Liver (tissue), 10 donors: ENCODE measurements at places on chromosomes 6 and 20.

DNA sequence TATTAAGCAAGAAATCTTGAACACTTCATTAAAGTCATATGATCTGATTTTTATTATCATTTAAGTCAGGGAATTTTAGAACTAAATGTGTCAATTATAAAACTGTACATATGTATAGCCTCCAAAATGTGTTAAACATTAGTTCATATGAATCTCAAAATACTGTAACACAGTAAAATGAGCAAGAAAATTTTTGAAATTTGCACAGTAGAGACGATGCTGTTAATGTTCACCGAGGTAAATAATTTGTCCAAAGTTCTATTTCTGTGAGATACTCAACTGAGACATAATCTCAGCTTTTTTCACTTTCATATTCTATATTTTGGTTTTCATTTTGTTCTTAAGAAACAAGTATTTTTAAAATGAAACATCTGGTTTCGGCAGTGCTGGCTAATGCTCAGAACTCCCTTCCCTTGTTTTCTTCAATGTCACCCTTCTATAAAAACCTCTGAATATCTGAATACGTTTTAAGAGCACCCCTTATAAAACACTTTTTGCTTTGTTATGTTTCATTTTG, 353.1 kb downstream of the LAMA2 start:
- DNase-seq: no peak

GRCh38 chr20:48962976-48963771, 41.7 kb downstream of the ARFGEF2 start:
- DNase-seq: no peak

- DNase-seq: no peak
Measured at GRCh38 chr20:24769878-24770627, 179.0 kb upstream of the CST7 start.

DNA sequence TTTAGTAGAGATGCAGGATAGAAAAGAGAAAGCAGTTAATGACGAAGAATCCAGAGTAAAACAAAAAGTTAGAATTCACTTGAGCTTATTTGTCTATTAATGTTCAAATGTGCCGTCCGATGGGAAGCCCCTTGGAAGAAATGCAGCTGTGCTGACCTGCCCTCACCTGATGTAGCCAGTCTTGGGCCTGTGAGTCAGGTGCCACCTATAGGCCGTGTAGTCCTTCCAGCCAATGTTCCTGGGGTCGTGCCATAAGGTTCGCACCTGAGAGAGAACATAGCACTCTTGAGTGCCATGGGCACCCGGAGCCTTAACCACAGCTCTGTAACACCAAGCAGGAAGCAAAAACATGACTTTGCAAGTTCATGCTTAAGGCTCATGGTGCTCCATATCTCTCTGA, 32.4 kb downstream of the THBS2 start:
- no peak for DNase-seq

- DNase-seq: no peak
Measured at GRCh38 chr6:42032366-42032765, 18.0 kb upstream of the TAF8 start.
